Omental fat pad (tissue), 4 donors: ENCODE measurements at places on chromosomes 5 and 9.

- no peak for DNase-seq
Measured at GRCh38 chr5:95615164-95615467, 4.8 kb upstream of the GPR150 start.

- peak; percentile 73 for DNase-seq
Measured at GRCh38 chr9:19161257-19162025, 34.1 kb upstream of the PLIN2 start.

- no peak for DNase-seq
Measured at GRCh38 chr9:7117676-7118561, 360.1 kb downstream of the KDM4C start.

DNA sequence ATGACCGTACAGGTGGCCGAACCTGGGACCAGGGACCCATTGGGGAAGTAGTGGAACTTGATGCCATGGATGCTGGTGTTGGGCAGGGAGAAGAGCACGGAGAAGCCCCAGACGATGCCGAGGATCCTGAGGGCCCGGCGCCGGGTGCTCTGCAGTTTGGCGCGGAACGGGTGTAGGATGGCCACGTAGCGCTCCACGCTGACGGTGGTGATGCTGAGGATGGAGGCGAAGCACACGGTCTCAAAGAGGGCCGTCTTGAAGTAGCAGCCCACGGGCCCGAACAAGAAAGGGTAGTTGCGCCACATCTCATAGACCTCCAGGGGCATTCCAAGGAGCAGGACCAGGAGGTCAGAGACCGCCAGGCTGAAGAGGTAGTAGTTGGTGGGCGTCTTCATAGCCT is 585 bp downstream of the NMUR2 start:
- DNase-seq = no peak

- no peak for DNase-seq
Measured at GRCh38 chr5:177523711-177524538, 7.2 kb upstream of the DDX41 start.

DNA sequence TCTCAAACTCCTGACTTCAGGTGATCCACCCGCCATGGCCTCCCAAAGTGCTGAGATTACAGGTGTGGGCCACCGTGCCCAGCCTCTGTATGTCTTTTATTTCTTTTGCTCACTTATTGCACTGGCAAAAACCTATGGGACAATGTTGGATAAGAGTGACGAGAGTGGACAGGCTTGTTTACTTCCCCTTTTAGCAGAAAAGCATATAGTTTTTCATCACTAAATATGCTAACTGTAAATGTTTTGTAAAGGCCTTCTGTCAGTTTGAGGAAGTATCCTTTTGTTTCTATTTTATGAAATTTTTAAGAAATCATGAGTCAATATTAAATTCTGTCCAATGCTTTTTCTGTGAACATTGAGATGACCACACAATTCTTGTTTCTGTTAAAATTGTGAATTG is 103.3 kb downstream of the AUH start:
- DNase-seq = no peak

GRCh38 chr5:107874795-107875194 is 204.1 kb upstream of the EFNA5 start:
- no peak for DNase-seq

- DNase-seq = no peak
Measured at GRCh38 chr9:122389799-122390481, 19.1 kb downstream of the PTGS1 start.

DNA sequence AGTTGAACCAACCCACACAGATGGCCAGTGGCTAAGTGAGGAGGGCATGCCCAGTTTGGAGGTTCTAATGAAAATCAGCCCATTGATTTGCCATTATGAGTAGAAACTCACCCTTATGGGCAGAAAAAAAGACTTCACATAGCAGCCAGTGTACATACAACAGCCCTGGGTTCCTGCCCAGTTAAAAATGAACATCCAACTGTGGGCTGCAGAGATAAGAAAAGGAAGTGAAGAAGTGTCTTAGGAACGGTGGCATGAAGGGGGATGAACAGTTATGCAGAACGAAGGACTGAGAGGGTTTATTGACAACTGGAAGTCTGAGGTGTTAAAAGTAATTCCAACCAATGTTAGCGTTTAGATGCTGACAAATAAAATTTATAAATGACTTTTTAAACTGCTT is 118.4 kb downstream of the MARCHF3 start:
- no peak for DNase-seq

GRCh38 chr5:132820162-132820754 is 7.2 kb downstream of the SOWAHA start:
- peak; percentile 99 for DNase-seq

- DNase-seq = no peak
Measured at GRCh38 chr9:38286766-38287165, 105.7 kb upstream of the ALDH1B1 start.

DNA sequence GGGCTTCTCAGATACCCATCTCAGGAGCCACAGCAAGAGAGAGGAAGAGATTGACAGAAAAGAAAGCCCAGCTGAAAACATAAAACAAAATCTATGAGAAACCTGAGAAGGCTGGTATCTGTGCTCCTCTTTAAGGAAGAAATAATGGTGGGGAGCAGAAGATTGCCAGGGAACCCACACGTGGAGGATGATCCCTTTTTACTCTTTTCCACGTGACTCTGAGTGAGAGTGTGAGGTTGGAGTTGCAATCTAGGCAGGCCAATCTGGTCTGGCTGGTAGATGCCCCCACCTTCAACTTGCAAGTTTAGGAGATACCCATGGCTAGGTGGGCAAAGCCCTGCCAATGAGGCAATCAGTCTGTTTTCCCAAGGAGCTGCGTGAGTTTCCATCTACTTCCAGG is 202.3 kb downstream of the TENT4A start:
- DNase-seq = no peak

DNA sequence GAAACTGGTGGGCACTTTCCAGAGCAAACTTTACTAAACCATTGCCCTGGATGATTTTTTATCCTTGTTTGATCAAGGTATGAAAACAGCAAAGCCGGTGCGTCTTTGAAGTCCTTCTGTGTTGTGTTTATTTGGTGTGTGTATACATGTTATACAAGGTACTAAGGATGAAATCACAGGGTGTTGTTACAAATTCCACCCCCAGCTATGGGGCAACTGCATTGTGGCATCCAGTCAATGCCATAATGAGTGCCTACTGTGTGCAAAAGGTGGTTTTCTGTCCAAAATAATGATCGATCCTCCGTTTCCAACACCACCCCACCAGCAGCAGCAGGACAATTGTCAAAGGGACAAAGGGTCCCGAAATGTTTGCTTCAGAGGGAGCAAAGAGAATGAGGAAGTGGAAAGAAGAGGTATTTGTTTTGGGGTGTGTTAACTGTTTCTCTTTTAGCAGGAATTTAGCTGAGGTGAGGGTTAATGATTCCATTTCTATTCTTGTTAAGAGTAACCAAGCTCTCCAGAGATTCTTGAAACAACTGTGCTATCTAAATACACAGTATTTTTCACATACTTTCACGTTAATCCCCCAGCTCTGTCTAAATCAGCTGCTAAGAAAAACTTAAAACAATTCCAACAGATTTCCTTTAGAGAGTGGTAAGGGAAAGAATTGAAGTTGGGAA is 568.7 kb upstream of the KLF4 start:
- DNase-seq = no peak

- DNase-seq = no peak
Measured at GRCh38 chr5:159057996-159058395, 41.7 kb downstream of the EBF1 start.

DNA sequence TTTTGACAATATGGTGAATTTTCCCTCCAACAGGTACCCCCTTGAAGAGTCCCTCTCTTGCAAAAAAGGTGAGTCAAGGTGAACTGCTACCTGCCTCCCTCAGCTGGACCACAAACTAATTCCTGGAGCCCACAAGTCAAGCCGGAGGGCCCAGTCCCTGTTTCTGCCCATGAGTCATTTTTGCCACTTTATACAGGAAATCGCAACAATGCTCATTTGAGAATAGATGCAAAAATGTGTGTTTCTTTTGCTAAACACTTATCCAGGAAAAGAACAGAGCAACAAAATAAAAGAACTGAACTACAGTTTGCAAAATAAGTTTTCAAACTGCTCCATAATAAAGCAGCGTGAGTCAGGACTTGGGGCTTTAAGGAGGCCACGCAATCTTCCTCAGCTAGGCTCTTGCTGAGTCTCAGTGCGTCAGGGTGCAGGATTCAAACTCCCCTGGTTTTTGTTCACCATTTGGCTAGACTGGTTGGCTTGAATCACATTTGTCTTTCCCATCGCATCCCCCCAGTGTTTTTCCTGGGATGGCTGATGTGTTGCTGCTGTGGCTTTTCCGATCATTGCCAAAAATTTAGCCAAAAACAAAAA is 102.7 kb downstream of the GOLPH3 start:
- no peak for DNase-seq

- DNase-seq = no peak
Measured at GRCh38 chr5:103454770-103455169, 107.8 kb downstream of the NUDT12 start.

DNA sequence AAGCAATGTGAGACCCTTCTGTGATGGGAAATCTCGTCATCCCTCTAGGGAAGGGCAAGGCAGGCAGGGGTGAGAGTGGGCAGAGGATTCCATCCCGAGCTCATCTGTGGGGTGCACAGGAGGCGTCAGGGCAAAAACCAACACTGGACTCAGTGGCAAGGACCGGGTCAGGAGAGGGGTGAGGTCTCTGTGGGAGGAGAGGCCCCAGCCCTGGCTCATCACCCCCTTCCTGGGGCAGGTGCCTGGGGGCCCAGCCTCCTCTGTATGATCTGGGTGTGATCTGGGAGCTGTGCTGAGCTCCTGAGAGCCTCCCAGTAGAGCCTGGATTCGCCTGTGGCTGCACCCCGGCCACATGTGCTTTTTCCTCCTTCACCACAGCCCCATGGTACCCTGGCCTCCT is 597 bp downstream of the SPATA31E1 start:
- DNase-seq = no peak

DNA sequence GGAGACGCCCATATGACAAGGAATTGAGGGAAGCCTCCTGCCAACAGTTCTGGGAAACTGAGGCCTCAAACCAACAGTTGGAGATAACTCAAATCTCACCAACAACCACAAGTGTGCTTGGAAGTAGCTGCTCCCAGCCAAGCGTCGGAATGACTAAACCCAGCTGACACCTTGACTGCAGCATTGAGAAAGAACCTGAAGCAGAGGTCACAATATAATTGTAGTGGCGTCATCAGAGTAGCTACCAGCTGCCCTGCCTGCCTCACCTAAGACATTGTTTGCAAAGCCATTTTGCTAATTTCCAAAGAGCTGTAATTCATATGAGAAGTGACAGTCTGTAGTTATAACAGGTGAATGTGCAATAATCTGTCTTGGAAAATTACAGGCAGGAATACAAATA is 40.8 kb upstream of the ANKRD31 start:
- no peak for DNase-seq

- DNase-seq = no peak
Measured at GRCh38 chr5:170499621-170500020, 4.2 kb upstream of the KCNIP1 start.

- DNase-seq = no peak
Measured at GRCh38 chr5:7453947-7454346, 58.0 kb downstream of the ADCY2 start.

DNA sequence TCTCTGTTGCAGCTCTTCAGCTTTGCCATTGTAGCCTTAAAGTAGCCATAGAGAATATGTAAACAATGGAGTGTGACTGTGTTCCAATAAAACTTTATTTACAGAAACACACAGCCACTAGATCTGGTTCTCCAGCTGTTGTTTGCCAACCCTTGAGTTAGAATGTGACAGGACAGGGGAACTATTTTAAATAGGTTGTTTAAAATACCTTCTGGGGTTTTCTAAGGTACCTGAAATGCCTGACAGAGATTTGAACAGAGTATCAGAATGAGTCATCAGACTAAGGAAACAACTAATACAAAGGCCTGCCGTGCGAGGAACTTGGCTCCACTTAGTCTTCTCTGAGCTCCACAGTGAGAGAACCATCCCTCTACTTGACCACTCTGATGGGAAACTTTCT is 85.4 kb downstream of the HSD17B4 start:
- DNase-seq = no peak

- no peak for DNase-seq
Measured at GRCh38 chr9:84811751-84812074, 142.2 kb downstream of the NTRK2 start.

DNA sequence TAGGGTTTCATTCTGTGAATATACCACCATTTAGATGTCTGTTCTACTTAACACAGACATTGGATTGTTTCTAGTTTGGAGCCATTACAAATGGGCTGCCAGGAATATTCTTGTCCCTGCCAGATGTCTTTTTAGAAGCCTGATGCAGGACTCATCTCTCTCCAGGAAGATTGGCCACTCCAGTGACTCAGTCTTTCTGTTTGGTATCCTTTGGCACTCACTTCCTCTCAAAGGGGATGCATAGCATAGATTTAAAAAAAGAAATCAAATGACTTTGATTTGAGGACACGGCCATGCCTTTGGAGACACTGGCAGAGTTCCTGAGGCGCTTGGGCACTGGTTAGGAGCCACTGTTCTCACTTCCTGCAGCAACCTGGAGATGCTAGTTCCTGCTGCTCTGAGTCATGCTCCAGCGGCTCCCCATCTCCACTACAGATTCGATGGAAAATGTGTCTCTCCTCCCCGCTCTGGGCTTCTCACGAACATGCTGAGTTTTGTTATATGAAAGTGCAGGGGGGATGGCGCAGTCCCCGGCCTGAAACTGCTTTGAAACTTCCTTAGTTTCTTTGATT is 3.5 kb upstream of the ZNF366 start:
- DNase-seq = no peak

DNA sequence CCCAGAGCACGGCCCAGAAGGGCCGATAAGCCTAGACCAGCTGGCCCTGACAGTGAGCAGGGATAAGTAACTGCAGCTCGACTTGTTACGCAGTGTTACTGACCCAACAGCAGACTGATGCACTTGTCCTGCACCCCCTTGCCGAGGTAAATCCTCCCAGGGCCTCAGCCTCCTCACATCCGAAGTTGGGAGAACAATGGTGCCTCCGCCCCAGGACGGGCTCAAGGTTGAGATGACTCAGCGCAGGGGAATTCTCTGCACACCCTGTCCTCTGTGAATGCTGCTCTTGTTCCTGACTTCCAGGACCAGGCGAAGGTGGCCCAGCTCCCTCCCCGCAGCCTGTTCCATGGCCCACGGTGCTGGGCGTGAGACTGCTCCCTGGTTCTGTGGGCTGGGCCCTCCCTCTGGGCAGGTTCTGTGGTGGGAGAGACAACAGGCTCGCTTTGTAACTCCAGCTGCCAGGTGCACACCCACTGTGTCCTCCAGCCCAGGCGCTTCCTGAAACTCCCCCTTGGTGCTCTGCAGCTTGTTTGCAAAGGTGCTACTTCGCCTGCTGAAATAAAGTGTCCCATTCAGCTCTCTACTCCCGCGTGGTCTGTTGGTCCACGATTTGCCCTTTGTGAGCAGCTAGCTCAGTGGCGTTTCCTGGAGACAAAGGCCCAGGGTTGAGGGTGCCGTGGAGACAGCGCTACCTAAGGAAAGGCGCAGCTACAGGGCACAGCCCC is 40.1 kb upstream of the SLC6A19 start:
- no peak for DNase-seq
